ENCODE measurements at places on chromosomes 12 and 14. TPM values are rescaled to one million over a fixed set of nuclear protein-coding genes. Genes with fewer than 3 reads are reported as not detected.
A peak's percentile ranks its signal among the peaks of the same experiment; 100 is the strongest.

GRCh38 chr12:851343-851742, 98.2 kb downstream of the RAD52 start:
- H3K36me3 ChIP-seq, result peaks cover 3% of the 10 kb centered on the region
- peaks cover 3% of the 10 kb centered on the region for H3K4me1 ChIP-seq
- no peak for DNase-seq
- H3K27me3 ChIP-seq, result no peaks in the 10 kb centered on the region

GRCh38 chr12:6941782-6942181, 1.8 kb upstream of the RNU7-1 start:
- no peak for DNase-seq
- peaks cover 37% of the 10 kb centered on the region for H3K27me3 ChIP-seq
- peaks cover 19% of the 10 kb centered on the region for H3K36me3 ChIP-seq
- H3K4me1 ChIP-seq, result peaks cover 41% of the 10 kb centered on the region
- H3K4me3 ChIP-seq, result no peak overlapping the region

- no peaks in the 10 kb centered on the region for H3K36me3 ChIP-seq
- no peak for DNase-seq
- no peaks in the 10 kb centered on the region for H3K27me3 ChIP-seq
Measured at GRCh38 chr12:22180705-22181104, 134.7 kb downstream of the CMAS start.

- H3K27me3 ChIP-seq, result peaks cover 4% of the 10 kb centered on the region
- H3K36me3 ChIP-seq, result no peaks in the 10 kb centered on the region
- peaks cover 49% of the 10 kb centered on the region for H3K4me1 ChIP-seq
- no peak for DNase-seq
- H3K4me3 ChIP-seq, result no peak overlapping the region
- no peak overlapping the region for H3K27ac ChIP-seq
Measured at GRCh38 chr12:89231686-89232085, 120.6 kb downstream of the DUSP6 start.

DNA sequence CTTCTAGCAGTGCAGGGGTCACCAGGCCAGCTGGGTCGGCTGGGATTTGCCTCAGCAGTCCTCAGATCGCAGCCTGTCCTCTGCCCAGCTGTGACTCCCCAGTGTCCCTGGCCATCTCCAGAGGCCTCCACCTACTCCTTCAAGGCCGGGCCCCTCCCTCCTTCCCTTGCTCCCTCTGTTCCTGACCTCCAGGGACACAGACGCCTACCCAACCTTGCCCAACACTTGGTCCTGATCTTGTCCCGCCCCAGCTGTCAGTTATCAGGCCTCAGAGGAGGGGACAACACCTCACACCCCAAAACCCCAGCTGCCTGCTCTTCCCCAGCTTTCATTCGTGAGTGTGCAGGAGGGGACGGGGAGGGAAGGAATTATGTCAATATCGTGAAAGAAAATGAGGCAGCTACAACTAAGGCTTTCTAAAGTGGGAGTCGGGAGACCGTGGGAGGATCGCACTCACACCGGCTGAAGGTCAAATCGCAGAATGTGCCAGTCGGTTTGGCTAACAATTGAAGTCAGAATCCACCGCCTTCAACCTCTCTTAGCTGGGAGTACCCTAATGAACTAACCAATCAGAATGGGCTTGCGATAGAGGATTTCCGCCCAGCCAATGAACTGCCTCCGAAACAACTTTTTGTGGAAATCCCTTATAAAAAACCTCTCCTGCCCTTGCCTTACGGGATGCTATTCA, 9.4 kb upstream of the PLBD2 start:
- H3K4me3 ChIP-seq, result no peak overlapping the region
- no peak for DNase-seq
- peaks cover 6% of the 10 kb centered on the region for H3K27me3 ChIP-seq
- no peaks in the 10 kb centered on the region for H3K36me3 ChIP-seq

DNA sequence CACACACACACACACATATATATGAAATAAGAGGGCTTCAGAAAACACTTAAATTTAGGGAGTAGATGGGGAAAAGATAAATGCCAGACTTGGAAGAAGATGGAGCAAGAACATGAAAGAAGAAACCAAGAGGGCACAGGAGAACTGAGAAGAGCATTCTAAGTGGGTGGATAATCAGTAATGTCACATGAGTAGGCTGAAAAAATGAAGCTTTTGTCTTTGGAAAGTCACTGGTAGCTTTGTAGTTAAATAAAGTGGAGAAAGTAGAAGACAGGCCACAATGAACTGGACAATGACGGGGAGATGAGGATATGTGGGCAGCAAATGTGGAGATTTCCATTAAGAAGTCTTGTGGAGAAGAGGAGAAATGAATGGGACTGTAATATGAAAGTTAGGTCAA, 2.2 kb upstream of the ZC2HC1C start:
- no peak overlapping the region for H3K27ac ChIP-seq
- no peak for DNase-seq
- peaks cover 12% of the 10 kb centered on the region for H3K4me1 ChIP-seq
- no peaks in the 10 kb centered on the region for H3K36me3 ChIP-seq
- no peak overlapping the region for H3K4me3 ChIP-seq

DNA sequence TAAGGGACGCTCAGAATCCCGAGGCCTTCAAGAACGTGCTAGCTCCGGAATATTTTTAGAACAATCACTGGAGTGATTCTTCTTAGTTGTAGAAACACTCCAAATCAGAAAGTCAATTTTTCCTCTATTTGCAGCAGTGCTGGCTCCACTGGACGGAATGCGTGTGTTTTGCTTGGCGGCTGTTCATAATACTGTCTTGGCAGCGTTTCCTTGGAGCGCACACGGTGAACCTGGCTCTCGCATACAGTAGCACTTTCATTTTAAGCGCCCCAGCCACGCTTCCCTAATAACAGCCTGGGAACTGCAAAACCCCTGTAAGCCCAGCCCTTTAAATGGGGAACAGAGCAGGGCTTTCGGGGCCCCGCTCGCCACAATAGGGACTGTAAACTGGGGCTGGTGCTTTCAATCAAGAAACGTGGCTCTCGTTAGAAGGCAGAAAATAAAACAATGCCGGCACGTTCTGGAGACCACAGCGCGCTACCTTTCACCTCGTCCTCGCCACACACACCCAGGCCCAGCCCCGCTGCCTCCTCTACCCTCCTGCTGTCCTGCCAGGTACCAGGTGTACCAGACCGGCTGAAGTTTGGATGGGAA, 79.9 kb downstream of the BCL11B start:
- peaks cover 28% of the 10 kb centered on the region for H3K4me1 ChIP-seq
- H3K27ac ChIP-seq, result no peak overlapping the region
- H3K27me3 ChIP-seq, result no peaks in the 10 kb centered on the region
- H3K36me3 ChIP-seq, result no peaks in the 10 kb centered on the region
- DNase-seq, result no peak

DNA sequence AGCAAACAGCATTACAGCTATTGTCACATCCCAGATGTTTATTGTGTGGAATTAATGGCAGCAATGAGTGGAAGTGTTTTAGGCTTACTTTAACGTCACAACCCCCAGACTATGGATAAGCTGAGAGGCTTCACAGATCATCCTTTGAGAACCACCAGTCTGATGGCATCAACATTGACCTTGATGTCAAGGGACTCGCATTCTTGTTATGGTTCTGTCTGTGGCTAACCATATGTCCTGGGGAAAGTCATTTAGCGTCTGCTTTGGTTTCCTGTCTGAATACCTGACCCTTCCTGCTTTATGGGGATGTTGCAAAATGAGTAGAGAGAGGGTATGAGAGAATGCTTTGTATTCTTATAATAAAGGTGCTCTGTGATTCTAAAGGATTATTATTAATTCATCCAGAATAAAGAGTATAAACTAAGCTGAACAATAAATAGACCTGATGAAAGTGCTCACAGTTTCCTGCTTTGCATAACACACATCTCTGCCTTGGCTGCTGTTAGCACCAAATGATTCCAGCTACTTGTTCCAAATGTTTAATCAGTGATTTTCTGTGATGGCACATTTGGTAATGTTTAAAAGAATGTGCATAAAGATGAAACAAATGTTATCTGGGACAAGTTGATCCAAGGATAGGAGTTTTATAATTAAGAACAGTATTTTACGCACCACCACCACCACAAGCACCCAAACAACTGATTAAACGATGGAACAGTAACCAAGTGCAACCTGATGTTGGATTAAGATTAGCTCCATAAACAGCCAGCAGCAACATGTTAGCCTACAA, 116.9 kb upstream of the LRIG3 start:
- peaks cover 3% of the 10 kb centered on the region for H3K27me3 ChIP-seq
- H3K27ac ChIP-seq, result peak overlapping the region; percentile 13

DNA sequence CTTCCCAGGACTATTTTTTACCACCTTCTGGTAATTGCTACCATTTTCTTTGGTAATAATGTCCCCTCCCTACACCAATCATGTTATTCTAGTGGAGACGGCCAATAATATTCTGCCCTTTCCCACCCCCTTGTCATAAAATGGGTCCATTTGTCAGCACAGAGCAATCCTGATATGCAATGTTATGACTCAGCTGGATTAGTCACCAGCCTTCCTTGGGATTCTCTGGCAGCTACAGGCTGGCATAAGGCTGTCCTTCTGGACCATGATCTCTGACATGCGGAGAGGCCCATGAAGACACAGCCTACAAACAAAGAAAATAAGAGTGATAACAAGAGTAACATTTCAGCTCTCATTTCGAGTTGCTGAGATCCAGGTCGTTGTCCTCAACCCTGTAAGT, 222.0 kb upstream of the CPNE8 start:
- no peaks in the 10 kb centered on the region for H3K36me3 ChIP-seq
- H3K27me3 ChIP-seq, result no peaks in the 10 kb centered on the region
- H3K4me1 ChIP-seq, result peaks cover 11% of the 10 kb centered on the region
- DNase-seq, result no peak
- H3K27ac ChIP-seq, result no peak overlapping the region

DNA sequence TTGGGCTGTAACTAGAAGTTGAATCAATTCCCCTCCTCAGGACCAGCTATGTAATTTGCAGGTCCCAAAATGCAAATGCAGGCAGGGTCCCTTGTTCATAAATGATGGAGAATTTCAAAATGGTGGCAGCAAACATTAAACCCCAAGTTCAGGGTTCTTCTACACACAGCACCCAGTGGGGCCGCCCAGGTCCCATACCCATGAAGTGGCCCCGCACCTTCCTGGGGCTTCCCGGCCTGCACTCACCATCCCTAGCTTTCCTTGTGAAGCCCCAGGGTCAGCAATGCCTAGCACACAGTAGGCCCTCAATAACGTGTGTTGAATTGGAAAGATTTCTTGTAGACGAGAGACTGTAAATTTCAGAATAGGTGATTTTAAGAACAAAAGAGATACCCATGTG, 76.0 kb downstream of the NTF3 start:
- no peak overlapping the region for H3K27ac ChIP-seq
- peaks cover 9% of the 10 kb centered on the region for H3K4me1 ChIP-seq
- DNase-seq, result no peak
- no peak overlapping the region for H3K4me3 ChIP-seq

DNA sequence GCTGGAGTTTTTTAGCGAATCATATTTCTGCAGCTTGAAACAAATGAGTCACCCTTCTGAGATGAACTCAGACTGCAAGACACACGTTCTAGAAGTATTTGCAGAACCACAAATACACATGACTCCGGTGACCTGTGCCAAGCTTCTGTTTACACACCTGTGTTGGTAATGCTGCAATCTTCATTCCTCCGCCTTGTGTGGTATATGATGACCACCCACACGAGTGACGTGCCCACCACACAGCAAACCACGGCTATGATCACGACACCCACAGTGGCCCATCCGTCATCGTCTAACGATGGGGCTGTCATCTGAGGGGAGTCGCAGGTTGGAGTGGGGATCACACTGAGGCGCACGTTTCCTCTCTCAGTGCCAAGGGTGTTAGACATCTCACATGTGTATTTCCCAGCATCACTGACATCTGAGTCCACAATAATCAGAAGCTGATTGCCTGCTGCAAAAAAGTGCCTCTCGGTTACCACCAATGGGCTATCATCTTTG, 43.0 kb downstream of the LRIG3 start:
- DNase-seq, result no peak
- no peak overlapping the region for H3K4me3 ChIP-seq
- H3K36me3 ChIP-seq, result peaks cover 79% of the 10 kb centered on the region
- H3K27me3 ChIP-seq, result peaks cover 2% of the 10 kb centered on the region

GRCh38 chr12:127144770-127145169, 1122.2 kb upstream of the TMEM132C start:
- peaks cover 8% of the 10 kb centered on the region for H3K36me3 ChIP-seq
- no peaks in the 10 kb centered on the region for H3K4me1 ChIP-seq
- no peak for DNase-seq

- H3K27ac ChIP-seq, result no peak overlapping the region
- H3K4me3 ChIP-seq, result no peak overlapping the region
- peaks cover 3% of the 10 kb centered on the region for H3K27me3 ChIP-seq
Measured at GRCh38 chr14:72120315-72120714, 188.1 kb downstream of the RGS6 start.

Gene LTBR
- 40.3 TPM for total RNA-seq

Gene SLC25A47
- not detected for total RNA-seq

Gene STXBP6
- total RNA-seq, result 0.51 TPM

Gene PRPH
- total RNA-seq, result not detected

Gene EMP1
- total RNA-seq, result 273 TPM

All from endothelial cell (in vitro differentiated cells).